Neural progenitor cell (in vitro differentiated cells): ENCODE measurements at places on chromosomes 11 and 22.
A peak's percentile ranks its signal among the peaks of the same experiment; 100 is the strongest.

GRCh38 chr11:69169479-69169878 is 13.7 kb downstream of the SMIM38 start:
- no peaks in the 10 kb centered on the region for H3K4me1 ChIP-seq
- no peaks in the 10 kb centered on the region for H3K36me3 ChIP-seq
- no peak overlapping the region for H3K4me3 ChIP-seq
- no peaks in the 10 kb centered on the region for H3K27me3 ChIP-seq
- no peak for DNase-seq

- no peaks in the 10 kb centered on the region for H3K36me3 ChIP-seq
- no peak overlapping the region for H3K4me3 ChIP-seq
- H3K4me1 ChIP-seq: peaks cover 4% of the 10 kb centered on the region
- no peak overlapping the region for H3K27ac ChIP-seq
Observed at GRCh38 chr11:63551889-63552266, 11.3 kb downstream of the PLAAT2 start.

- DNase-seq: no peak
- H3K27me3 ChIP-seq: no peaks in the 10 kb centered on the region
- no peaks in the 10 kb centered on the region for H3K4me1 ChIP-seq
- no peak overlapping the region for H3K4me3 ChIP-seq
- no peak overlapping the region for H3K27ac ChIP-seq
Observed at GRCh38 chr22:20750461-20751184, 23.3 kb upstream of the SERPIND1 start.

- no peak for DNase-seq
- H3K27ac ChIP-seq: no peak overlapping the region
- peaks cover 61% of the 10 kb centered on the region for H3K27me3 ChIP-seq
- H3K4me3 ChIP-seq: peak overlapping the region; percentile 65
- no peaks in the 10 kb centered on the region for H3K36me3 ChIP-seq
Observed at GRCh38 chr22:37426706-37427134, 559 bp downstream of the ELFN2 start.

DNA sequence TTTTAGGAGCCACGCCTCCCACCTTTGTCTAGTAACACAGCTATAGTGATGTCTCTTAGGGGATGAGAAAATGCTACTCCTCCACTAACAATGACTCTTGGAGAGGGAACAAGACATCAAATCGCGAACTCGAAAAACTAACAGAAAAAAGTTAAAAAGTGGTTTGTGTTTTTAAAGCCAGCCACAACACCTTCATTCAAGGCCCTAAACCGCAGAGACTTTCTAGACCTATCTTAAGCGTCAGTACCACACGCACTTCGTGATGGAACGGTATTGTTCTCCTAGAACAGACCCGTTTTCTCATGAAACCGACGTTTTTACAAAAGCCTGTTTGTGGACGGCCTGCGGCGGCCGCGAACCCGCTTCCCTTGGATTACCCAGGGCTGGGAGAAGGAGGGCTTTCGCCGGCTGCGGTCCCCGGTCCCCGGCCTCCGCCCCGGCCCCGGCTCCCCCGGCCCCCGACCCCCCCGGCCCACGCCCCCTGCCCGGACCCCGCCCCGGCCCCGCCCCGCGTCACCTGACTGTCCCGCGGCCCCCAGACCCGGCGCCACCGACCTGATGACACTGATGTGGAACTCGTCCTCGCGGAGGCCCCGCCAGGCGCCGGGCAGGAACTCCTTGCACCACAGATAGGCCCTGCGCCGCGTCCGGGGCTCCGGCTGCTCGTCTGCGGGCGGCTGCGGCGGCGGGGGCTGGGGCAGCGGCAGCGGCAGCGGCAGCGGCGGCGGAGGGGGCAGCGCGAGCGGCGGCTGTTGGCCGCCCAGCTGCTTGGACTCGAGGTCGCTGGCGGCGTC is 718 bp downstream of the CHKA start:
- H3K27ac ChIP-seq: peak overlapping the region; percentile 95
- DNase-seq: peak; percentile 83
- H3K27me3 ChIP-seq: no peaks in the 10 kb centered on the region

GRCh38 chr22:45473626-45474237 is 29.0 kb upstream of the FBLN1 start:
- H3K4me1 ChIP-seq: peaks cover 39% of the 10 kb centered on the region
- no peak overlapping the region for H3K4me3 ChIP-seq
- no peak overlapping the region for H3K27ac ChIP-seq
- peak; percentile 27 for DNase-seq
- no peaks in the 10 kb centered on the region for H3K36me3 ChIP-seq
- no peaks in the 10 kb centered on the region for H3K27me3 ChIP-seq

GRCh38 chr22:43473031-43473430 is 61.2 kb downstream of the MPPED1 start:
- no peaks in the 10 kb centered on the region for H3K4me1 ChIP-seq
- no peak for DNase-seq
- no peaks in the 10 kb centered on the region for H3K36me3 ChIP-seq
- H3K4me3 ChIP-seq: no peak overlapping the region
- H3K27me3 ChIP-seq: peaks cover 7% of the 10 kb centered on the region
- H3K27ac ChIP-seq: no peak overlapping the region

DNA sequence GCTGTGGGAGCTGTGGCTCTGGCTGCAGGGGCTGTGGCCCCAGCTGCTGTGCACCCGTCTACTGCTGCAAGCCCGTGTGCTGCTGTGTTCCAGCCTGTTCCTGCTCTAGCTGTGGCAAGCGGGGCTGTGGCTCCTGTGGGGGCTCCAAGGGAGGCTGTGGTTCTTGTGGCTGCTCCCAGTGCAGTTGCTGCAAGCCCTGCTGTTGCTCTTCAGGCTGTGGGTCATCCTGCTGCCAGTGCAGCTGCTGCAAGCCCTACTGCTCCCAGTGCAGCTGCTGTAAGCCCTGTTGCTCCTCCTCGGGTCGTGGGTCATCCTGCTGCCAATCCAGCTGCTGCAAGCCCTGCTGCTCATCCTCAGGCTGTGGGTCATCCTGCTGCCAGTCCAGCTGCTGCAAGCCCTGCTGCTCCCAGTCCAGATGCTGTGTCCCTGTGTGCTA is 514 bp downstream of the KRTAP5-9 start:
- H3K36me3 ChIP-seq: no peaks in the 10 kb centered on the region
- no peaks in the 10 kb centered on the region for H3K4me1 ChIP-seq
- no peaks in the 10 kb centered on the region for H3K27me3 ChIP-seq
- peak; percentile 13 for DNase-seq
- no peak overlapping the region for H3K27ac ChIP-seq

GRCh38 chr11:133065847-133066485 is 466.3 kb downstream of the OPCML start:
- peaks cover 5% of the 10 kb centered on the region for H3K4me1 ChIP-seq
- no peak overlapping the region for H3K4me3 ChIP-seq
- H3K27ac ChIP-seq: no peak overlapping the region
- no peak for DNase-seq
- peaks cover 9% of the 10 kb centered on the region for H3K27me3 ChIP-seq
- no peaks in the 10 kb centered on the region for H3K36me3 ChIP-seq

- no peak overlapping the region for H3K27ac ChIP-seq
- DNase-seq: no peak
- no peaks in the 10 kb centered on the region for H3K27me3 ChIP-seq
- H3K4me1 ChIP-seq: peaks cover 15% of the 10 kb centered on the region
Observed at GRCh38 chr22:36926309-36926708, 12.9 kb downstream of the CSF2RB start.

GRCh38 chr11:113721462-113722066 is 15.5 kb upstream of the TMPRSS5 start:
- no peaks in the 10 kb centered on the region for H3K27me3 ChIP-seq
- H3K27ac ChIP-seq: no peak overlapping the region
- H3K4me3 ChIP-seq: no peak overlapping the region
- no peak for DNase-seq
- H3K4me1 ChIP-seq: no peaks in the 10 kb centered on the region

DNA sequence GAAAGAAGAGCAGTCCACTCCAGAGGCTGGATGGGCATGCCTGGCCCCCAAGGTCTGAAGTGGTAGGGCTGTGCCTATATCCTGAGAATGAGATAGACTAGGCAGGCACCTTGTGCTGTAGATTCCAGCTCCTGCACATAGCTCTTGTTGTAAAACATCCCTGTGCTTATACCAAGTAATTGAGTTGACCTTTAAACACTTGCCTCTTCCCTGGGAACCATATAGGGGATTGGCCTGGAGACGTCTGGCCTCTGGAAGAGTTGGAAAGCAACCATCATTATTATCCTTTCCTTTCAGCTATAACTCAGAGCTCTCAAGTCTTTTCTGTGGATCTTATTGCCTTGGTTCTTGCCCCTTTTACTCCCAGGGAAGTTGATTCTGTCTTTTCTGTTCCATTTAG is 15.1 kb downstream of the LIMK2 start:
- no peak overlapping the region for H3K27ac ChIP-seq
- no peak overlapping the region for H3K4me3 ChIP-seq
- H3K4me1 ChIP-seq: peaks cover 44% of the 10 kb centered on the region
- H3K36me3 ChIP-seq: no peaks in the 10 kb centered on the region

DNA sequence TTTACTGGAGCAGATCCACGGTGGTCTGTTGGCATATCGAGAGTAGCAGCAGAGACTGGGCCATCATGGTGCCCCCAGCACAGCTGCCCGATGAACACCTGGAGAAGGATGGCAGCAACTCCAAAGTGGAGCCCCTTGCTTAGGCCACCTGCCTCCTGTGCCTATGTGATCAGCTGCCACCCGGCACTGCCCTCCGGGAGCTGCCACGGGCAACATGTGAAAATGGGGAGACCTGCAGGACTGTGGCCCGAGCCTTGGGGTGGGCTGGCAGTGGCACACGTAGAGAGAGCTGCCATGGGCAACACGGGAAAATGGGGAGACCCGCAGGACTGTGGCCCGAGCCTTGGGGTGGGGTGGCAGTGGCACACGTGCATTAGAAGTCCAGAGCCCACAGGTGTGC is 3.1 kb downstream of the FXYD2 start:
- H3K27ac ChIP-seq: no peak overlapping the region
- no peak overlapping the region for H3K4me3 ChIP-seq
- H3K36me3 ChIP-seq: no peaks in the 10 kb centered on the region
- H3K4me1 ChIP-seq: peaks cover 10% of the 10 kb centered on the region
- DNase-seq: no peak

GRCh38 chr22:30572840-30573593 is 1.4 kb downstream of the GAL3ST1 start:
- H3K27me3 ChIP-seq: no peaks in the 10 kb centered on the region
- no peaks in the 10 kb centered on the region for H3K36me3 ChIP-seq
- H3K4me3 ChIP-seq: no peak overlapping the region
- H3K4me1 ChIP-seq: peaks cover 9% of the 10 kb centered on the region
- no peak overlapping the region for H3K27ac ChIP-seq

GRCh38 chr11:119461229-119461963 is 38.4 kb upstream of the THY1 start:
- H3K27me3 ChIP-seq: no peaks in the 10 kb centered on the region
- H3K4me3 ChIP-seq: no peak overlapping the region
- H3K4me1 ChIP-seq: no peaks in the 10 kb centered on the region
- no peak overlapping the region for H3K27ac ChIP-seq

DNA sequence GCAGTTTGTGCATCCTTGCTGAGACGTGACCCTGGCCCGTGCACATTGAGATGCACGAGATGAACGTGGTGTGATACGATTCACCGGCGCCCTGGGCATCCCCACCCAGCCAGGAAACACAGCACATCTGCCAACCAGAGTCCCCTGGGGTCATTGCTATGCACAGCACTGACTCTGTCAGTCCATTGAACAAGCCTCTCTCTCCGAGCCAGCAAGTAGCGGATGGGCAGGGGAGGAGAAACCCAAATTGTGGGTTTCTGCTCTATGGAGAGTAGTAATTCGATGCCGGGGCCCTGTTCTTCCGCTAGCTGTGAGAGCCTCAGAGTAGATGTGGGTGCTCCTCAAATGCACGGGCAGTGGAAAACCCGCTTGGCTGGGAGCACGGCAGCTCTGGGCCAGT is 85.1 kb downstream of the ARHGAP8 start:
- H3K27ac ChIP-seq: no peak overlapping the region
- H3K27me3 ChIP-seq: no peaks in the 10 kb centered on the region
- no peaks in the 10 kb centered on the region for H3K36me3 ChIP-seq
- no peaks in the 10 kb centered on the region for H3K4me1 ChIP-seq
- DNase-seq: no peak

- H3K4me1 ChIP-seq: no peaks in the 10 kb centered on the region
- no peaks in the 10 kb centered on the region for H3K27me3 ChIP-seq
- DNase-seq: no peak
- H3K36me3 ChIP-seq: no peaks in the 10 kb centered on the region
- no peak overlapping the region for H3K27ac ChIP-seq
Observed at GRCh38 chr22:47388331-47388730, 625.9 kb downstream of the TBC1D22A start.

- H3K27me3 ChIP-seq: no peaks in the 10 kb centered on the region
- DNase-seq: no peak
- no peak overlapping the region for H3K27ac ChIP-seq
Observed at GRCh38 chr11:3181725-3182461, 16.8 kb upstream of the OSBPL5 start.

DNA sequence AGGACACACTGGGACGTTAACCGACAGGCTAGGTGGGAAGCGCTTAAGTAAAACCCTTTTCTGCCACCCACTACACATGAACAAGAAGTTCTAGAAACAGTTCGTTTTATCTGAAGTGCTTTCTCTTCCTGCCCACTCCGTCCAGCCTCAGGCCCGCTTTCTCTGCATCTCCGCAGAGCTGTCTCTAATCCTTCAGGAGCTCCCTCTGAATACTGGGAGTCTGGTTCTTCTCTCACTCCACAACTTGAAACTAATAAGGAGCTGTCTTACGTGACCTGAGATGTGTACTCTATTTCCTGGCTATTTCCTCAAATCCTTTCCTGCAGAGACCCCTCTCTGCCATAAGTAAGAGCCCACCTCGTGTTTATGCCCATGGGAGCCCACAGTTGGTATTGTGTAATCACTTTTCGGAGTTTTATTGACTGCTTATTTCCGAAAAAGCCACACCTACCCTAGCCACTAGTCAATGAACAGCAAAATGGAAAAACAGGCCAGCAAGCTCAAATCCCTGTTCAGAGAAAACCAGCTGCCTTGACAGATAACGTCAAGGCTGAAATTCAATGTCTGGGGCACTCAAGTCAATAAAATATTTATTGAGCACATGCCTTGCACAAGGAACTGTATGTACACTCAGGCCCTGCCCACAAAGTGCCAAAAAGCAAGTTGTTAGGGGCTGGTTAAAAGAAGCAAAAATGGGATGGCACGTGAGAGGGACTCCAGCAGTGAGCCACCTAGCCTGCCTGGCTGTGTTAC is 4.9 kb downstream of the PC start:
- no peak for DNase-seq
- H3K4me3 ChIP-seq: no peak overlapping the region
- H3K27me3 ChIP-seq: no peaks in the 10 kb centered on the region
- H3K27ac ChIP-seq: no peak overlapping the region

DNA sequence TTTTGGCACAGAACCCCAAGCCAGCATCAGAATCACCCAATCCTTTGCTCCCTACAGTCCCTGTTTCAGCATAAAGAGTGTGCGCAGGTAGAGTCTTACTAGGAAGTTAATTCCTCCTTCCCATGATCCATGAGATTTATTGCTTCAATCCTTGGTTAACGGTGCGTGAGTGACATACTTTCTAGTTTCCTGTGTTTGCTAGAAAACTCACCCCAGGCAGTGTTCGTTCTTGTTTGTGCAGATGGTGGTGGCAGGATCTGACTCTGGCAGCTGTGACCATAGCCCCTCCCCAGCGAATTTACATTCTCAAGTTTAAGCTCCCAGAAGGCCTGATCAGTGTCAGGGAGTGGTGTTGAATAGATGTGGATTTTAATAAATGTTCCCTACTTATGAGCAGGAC is 106.7 kb upstream of the CCT8L2 start:
- no peak overlapping the region for H3K4me3 ChIP-seq
- no peaks in the 10 kb centered on the region for H3K4me1 ChIP-seq
- no peak overlapping the region for H3K27ac ChIP-seq
- H3K27me3 ChIP-seq: no peaks in the 10 kb centered on the region
- DNase-seq: no peak

- H3K4me1 ChIP-seq: peaks cover 17% of the 10 kb centered on the region
- H3K27me3 ChIP-seq: no peaks in the 10 kb centered on the region
- no peaks in the 10 kb centered on the region for H3K36me3 ChIP-seq
- no peak for DNase-seq
- H3K27ac ChIP-seq: no peak overlapping the region
Observed at GRCh38 chr11:131645237-131645636, 274.8 kb downstream of the NTM start.
